ENCODE measurements at places on chromosomes 3 and 15. TPM values are rescaled to one million over a fixed set of nuclear protein-coding genes. Genes with fewer than 3 reads are reported as not detected.
A peak's percentile ranks its signal among the peaks of the same experiment; 100 is the strongest.

GRCh38 chr3:43919029-43919428 lies 228.3 kb downstream of the ABHD5 start:
- no peaks in the 10 kb centered on the region for H3K4me1 ChIP-seq
- H3K27ac ChIP-seq: no peak overlapping the region
- no peaks in the 10 kb centered on the region for H3K36me3 ChIP-seq
- DNase-seq: no peak

SLC28A2 gene
- total RNA-seq: not detected

C2CD4A gene
- total RNA-seq: not detected

ZNF148 gene
- total RNA-seq: 59.6 TPM

GRCh38 chr3:116849261-116849688 lies 139.7 kb downstream of the TUSC7 start:
- H3K4me1 ChIP-seq: no peaks in the 10 kb centered on the region
- H3K27ac ChIP-seq: no peak overlapping the region
- H3K36me3 ChIP-seq: no peaks in the 10 kb centered on the region
- no peak overlapping the region for H3K4me3 ChIP-seq
- H3K27me3 ChIP-seq: no peaks in the 10 kb centered on the region
- DNase-seq: no peak

DNA sequence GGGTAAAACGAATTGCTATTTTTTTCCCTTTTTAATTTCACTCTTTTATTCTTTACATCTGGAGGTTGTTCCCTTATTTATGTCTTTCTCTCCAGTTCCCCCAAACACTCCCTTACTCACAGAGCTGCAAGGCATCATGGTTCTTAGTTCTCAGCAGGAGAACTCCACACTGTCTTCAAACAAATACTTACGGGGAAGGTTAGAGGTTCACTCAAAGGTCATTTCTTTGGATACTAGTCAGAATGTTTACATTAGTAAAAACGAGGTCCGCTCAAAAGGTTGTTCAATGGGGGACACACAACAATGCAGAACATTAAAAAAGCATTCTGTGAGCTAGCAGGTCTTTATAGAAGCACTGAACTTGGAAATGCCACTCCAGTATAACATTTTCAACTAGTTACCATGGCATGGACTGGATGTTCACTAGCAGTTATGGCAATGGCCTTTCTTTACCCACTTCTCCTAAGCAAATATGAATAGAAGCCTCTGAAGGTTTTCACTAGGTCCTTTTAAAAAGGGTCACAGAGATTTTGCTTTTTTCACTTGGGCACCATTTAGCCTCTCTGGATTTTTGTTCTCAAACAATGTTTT lies 201.7 kb downstream of the MEIS2 start:
- DNase-seq: no peak
- H3K27ac ChIP-seq: no peak overlapping the region
- H3K4me1 ChIP-seq: peaks cover 3% of the 10 kb centered on the region
- H3K36me3 ChIP-seq: peaks cover 29% of the 10 kb centered on the region

DNA sequence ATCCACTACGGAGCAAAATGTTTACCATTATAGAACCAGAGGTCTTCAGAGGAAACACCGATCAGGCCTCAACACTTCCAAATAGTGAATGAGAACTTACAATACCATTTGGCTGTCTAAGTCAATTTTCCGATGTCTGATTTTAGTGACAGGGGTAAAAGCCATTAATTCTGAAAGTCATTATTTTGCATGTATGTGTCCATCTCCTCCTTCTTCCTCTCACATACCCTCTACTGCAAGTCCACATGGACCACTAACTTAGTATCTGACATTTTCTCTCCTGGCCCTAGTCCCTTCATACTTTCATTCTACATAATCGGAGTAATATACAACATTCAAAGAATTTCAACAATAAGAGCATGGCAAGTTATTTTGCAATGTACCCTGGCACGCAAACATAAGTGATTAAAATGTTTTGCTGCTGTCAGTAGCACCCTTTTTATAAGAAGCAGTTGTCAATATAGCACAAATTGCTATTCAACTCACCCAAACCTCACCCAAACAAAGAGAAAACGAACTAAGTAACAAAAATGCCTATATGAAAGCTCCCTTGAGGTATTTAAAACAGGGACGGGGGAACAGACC lies 1.9 kb downstream of the TOP2B start:
- peak overlapping the region; percentile 98 for H3K27ac ChIP-seq
- H3K36me3 ChIP-seq: no peaks in the 10 kb centered on the region
- no peaks in the 10 kb centered on the region for H3K27me3 ChIP-seq

CPNE4 gene
- total RNA-seq: 17.0 TPM
